NCI-H1092 (cell line): ENCODE measurements at places on chromosomes 16 and 17.

GRCh38 chr17:80997424-80998117, 5.9 kb downstream of the CHMP6 start:
- no peak for DNase-seq

DNA sequence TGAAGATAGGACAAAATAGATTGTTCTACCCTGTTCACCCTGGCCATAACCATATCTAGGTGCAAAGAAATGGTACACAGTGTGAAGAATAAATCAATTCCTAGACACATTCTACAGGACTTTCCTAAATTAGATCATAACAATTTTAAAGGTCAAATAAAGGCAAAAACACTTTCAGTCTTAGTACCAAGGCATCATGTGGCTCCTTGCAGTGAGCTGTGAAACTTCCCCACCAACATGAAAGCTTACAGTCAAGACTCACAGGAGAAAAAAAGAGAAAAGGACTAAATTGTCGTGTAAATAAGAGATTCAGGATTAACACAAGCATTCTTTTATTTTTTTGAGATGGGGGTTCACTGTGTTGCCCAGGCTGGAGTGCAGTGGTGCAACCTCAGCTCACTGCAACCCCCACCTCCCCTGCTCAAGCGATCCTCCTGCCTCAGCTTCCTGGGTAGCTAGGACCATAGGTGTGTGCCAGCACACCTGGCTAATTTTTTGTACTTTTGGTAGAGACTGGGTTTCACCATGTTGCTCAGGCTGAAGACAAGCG, 14.2 kb downstream of the NSMCE1 start:
- DNase-seq = no peak

DNA sequence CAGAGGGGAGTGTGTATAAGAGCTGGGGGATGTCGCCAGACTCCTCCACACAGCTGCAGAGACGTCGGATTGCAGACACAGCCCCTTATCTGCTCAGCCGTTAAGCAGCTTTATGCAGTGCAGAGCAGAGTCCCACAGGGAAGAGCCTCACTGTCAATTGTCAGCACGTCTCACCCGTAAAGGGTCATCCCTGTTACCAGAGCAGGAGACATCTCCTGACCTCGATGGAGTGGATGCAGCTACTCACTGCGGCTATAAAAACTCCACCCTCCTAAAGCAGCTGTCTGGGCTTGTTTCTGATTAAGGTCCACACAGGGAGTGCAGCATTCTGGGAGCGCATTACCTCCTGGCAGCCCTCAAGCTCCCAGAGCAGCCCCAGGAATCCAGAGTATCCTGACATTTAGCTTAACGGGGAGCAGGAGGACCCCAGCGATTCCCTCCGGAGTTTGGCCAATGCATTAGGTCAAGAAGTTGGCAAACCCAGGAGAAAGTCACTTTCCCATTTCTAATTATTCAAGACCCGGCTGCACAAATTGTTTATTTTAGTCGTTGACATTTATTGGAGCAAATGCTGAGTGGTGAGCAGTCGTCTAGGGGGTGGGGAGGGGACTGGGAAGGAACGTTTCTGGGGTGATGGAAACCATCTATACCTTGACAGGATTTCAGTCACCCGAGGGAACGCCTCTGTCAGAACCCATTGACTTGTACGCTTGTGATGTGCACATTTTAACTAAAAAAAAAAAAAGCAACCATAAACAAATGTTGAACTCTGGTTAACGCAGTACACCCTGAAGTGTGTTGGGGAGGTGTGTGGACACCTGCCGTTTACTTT, 100.0 kb upstream of the ZNF469 start:
- DNase-seq = no peak

DNA sequence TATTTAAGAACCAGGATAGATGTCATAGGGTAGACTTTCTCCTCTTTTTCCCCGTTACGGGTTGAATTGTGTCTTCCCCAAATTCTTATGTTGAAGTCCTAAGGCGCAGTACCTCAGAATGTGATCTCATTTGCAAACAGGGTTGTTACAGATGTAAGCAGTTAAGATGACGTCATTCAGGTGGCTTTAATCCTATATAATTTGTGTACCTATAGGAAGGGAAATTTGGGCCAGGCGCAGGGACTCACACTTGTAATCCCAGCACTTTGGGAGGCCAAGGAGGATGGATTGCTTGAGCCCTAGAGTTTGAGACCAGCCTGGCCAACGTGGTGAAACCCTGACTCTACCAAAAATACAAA, 99.5 kb upstream of the DHX40 start:
- no peak for DNase-seq

DNA sequence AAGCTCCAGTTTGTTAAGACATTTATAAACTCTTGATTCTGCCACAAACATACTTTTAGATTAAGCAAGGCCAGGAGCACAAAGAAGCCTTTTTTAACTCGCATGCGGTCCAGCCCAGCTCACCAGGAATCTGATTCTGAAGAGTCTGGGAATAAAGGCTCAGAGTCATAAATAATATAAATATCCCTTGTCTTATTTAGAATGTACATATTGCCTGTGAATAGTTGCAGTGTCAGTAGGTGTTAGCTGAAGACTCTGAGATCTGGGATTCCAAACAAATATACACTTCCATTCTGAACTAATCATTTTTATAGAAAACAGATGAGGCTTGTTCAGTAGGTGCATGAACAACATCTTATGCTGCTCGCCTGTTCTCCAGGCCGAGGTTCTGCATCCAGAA, 59.1 kb upstream of the ELAC2 start:
- DNase-seq = no peak

DNA sequence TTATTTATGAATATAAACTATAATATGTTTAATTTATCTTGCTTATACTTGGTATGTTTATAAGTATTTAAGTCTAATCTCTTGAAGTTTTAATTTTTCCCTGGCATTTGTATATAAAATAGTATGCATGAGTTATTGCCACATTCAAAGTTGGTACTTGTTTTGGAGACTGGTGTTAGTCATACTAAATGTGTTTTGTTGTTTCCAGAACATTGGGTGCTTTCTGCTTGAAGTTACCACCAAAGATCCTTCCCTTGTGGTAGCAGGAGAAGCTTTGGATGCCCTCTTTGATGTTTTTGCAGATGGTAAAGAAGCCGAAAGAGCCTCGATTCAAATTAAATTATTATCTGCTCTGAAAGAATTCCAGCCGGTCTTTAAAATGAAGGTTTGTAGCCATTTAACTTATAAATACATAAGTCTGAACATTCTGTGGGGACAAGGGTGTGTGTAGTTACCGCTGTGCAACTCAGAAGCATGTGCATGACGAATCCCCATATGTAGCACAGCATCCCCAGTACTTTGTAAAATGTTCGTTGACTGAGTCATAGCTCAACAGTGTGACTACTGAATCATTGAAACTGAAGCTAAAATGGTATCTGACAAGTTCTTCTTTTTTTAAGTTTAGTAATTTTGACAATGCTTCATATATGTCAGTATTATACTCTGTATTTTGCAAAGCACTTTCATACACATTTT, 36.4 kb downstream of the HEATR3 start:
- no peak for DNase-seq
